ENCODE measurements at places on chromosomes 5 and 9.
A peak's percentile ranks its signal among the peaks of the same experiment; 100 is the strongest.

GRCh38 chr5:14200312-14200990 lies 57.3 kb downstream of the TRIO start:
- no peak for DNase-seq

GRCh38 chr5:176369934-176370711 lies 4.8 kb downstream of the ARL10 start:
- DNase-seq = no peak

DNA sequence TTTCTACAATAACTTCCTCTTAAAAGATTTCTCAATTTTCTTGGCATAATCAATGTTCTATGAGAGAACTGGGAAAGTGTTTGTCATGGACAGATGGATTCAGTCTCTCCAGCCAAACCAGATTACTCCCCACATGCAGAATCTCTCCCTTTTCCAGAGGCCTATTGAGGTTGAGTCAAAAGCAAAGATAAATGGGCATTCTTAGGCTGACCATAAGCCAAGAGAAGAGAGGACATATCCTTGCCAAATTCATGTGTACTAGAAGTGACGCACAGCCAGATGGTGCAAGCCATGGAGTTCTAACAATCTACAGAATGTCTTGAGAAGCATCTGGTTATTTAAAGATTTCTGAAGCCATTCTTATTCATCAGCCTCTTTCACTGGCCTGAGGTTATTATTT lies 2115.0 kb downstream of the MAT2B start:
- no peak for DNase-seq

DNA sequence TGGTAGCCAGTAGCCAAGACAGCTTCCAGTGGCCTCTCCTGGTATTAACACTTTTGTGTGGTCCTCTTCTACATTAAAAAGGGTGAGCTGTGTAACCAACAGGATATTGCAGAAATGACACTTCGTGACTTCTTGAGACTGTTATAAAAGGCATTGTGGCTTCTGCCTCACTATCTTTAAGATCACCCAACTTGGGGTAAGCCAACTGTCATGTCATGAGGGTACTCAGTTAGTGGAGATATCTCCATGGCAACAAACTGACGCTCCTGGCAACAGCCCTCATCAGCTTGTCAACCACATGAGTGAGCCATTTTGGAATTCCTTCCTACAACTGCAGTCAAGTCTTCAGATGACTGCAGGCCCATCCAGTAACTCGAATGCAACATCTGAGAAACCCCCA lies 121.7 kb downstream of the DEPDC1B start:
- no peak for DNase-seq

DNA sequence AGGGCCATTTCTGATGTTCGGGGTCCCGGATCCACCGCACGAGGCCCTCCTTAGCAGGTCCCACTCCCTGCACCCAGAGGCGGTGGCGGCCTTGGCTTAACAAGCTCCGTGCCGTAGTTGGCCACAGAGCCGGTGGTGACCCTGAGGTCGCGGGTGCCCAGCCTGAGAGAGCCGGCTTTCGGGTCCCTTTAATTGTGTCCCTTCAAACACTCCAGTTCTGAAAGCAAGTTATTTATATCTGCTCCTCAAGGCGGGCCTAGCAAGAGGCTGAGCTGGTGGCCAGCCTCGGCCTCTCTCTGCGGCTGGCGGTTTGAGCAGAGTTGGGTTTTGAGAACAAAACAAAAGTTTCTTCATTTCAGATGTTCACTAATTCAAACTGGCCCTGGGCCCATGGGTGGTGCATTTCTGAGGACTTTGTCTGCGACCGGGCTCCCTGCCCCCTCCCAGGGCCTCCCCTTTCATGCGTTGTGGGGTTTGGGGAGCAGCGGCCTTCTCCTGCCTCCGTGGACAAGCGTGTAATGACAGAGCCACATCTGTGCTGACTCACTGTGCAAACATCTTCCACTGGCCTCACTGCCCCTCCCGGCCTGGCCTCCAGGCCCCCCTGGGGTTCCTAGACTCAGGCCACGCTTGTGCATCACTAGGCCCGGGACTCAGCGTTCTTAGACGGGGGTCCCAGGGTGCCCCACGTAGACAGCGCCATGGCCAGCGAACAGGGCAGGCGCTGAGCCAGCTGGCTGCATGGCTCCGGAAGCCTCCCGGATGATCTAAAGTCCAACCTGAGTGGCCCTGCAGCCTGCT lies 49.4 kb upstream of the COL5A1 start:
- peak; percentile 94 for DNase-seq

DNA sequence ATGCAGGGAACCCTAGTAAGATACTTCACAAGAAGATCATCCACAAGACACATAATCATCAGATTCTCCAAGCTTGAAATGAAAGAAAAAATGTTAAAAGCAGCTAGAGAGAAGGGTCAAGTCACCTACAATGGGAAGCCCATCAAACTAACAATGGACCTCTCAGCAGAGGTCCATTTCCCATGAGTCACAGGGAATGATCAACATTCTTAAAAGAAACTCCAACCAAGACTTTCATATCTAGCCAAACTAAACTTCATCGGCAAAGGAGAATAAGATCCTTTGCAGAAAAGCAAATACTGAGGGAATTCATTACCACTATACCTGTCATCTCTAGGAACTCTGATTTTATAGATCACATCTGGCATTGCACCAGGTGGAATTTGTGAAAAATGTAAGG lies 52.9 kb upstream of the SPATA31E1 start:
- peak; percentile 28 for DNase-seq

GRCh38 chr5:168649306-168649705 lies 70.1 kb upstream of the PANK3 start:
- DNase-seq = no peak

DNA sequence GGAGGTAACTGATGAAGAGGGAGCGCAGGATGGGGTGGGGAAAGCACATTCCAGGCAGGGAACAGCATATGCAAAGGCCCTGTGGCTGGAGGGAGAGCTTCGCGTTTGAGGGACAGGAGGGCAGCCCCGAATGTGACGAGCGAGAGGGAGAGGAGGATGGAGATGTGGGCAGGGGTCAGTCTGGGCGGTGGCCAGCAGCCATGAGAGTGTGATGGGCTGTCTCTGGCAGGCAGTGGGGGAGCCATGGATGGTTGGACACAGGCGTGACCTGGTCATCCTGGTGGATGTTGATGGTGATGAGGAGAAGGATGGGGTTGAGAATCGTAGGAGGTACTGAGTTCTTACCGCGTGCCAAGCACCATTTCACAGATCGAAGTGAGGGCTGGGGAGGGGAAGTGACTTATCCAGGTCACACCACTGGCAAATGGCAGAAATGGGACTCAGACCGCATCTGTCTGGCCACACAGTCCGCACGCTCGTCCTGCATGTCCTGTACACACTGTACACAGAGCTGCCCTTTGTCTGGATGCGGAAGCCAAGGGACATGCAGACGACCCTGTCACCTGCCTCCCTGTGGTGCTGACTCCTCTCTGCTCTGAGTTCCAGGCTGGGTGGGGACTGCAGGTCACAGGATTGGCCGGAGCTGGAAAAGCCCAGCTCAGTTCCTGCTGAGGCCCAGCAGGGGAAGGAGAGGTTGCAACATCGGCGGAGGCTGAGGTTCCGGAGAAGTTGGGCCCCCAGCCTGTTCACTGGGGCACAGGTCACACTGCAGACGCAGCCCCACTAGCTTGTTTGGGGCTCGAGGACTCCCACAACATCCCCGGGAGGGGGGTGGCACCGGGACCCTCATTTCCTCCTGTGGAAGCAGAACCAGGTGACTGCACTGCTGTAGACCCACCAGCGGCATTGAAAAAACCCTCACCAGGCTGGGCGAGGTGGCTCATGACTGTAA lies 165.6 kb upstream of the IER5L start:
- DNase-seq = peak; percentile 82

GRCh38 chr5:179732918-179733771 lies 523 bp downstream of the MAML1 start:
- peak; percentile 43 for DNase-seq

GRCh38 chr5:58775701-58776262 lies 192.9 kb downstream of the RAB3C start:
- no peak for DNase-seq

DNA sequence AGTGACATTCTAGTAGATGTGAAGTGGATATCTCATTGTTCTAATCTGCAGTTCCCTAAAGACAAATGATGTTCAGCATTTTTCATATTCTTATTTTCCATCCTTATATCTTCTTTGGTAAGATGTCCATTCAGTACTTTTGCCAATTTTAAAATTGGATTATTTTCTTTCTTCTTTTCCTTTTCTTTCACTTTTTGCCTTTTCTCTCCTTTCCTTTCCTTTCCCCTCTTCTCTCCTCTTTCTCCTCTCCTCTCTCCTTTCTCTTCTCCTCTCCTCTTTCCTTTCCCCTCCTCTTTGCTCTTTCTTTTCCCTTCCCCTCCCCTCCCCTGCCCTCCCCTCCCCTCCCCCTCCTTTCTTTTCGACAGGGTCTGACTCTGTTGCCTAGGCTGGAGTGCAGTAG lies 10.1 kb downstream of the ZFYVE16 start:
- no peak for DNase-seq

GRCh38 chr5:124806373-124807077 lies 60.1 kb upstream of the ZNF608 start:
- peak; percentile 98 for DNase-seq

DNA sequence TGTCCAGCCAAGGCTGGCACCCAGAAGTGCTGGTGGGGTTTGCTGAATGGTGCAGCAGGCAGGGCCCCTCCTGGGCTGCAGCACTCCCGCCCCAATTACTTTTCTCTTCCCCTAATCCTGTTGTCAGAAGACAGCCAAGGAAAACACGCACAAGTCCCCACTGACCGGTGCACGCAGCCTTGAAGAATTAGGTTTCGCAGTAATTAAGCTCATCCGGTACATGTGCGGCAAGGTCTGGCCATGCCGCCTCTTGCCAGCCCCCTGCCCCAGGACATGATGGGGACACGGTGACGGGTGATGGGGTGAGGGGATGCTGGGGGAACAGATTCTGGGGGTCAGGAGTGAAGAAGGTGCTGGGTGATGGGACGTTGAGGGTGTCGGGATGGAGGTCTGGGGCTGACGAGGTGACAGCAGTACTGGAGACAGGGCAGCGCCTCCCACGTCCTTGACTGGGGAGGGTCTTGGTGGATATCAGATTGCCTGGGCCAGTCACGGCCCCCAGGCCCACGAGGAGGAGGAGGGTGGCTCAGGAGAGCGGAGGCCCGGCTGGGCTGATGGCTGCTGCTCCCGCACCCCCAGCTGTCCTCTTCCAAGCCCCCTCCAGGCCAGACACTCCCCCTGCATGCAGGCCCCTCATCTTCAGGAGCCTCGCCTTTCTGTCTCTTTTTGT lies 34.9 kb downstream of the BARX1 start:
- no peak for DNase-seq

DNA sequence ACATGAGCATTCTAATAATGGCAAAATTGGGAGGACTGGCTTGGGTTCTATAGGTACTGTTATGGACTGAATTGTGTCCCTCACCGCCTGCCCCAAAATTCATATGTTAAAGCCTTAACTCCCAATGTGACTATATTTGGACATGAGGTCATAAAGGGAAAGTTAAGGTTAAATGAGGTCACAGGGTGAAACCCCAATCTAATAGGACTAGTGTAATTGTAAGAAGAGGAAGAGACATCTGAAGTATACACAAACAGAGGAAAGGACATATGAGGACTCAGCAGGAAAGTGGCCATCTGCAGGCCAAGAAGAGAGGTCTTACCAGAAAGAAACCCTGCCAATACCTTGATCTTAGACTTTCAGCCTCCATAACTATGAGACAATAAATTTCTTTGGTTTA lies 23.1 kb downstream of the RNF180 start:
- no peak for DNase-seq

DNA sequence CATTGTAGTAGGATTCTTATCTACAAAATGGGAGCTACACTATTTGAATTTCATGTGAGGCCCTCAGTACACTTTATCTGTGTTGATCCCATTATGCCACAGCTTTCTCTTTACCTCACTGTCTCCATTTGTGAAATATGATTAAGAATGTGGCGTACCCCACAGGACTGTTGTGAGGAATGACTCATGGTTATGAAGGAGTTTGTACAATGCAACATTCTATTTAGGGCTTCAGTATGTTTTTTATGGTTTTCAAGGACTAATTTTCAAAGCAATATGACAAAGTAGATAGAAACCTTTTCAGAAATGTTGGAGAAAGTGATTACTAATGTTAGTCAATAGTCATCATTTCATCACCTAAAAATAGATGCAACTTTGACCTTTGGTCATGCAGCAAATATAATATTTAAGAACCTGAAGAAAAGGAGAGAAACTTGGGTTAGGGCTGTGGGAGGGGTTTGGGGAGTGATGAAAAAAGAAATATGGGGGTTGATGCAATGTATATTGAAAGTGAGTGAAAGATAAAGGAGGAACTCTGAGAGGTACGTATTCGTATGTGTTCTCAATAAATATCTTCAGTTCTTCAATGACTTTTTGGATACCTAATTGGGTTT lies 53.7 kb upstream of the PIP5K1B start:
- no peak for DNase-seq

- DNase-seq = no peak
Measured at GRCh38 chr5:18159331-18159730, 525.1 kb downstream of the TAF11L14 start.

DNA sequence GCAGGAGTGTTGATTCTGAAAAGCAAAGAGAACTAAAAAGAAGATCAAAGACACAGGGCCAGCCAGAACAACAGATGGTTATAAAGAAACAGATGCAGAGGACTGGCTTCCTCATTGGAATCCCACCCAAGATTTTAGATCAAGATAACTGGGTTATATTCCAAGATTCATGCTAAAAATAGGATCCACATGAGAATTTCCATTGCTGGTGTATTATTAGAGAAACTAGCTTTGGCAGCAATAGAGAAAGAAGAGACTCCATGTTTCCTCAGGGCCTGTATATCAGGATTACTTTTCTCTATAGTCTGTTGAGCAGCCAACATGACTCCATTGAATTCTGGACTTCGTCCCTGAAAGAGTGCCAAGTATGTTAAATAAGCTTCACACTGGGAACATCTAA lies 367.3 kb downstream of the TUSC1 start:
- no peak for DNase-seq

DNA sequence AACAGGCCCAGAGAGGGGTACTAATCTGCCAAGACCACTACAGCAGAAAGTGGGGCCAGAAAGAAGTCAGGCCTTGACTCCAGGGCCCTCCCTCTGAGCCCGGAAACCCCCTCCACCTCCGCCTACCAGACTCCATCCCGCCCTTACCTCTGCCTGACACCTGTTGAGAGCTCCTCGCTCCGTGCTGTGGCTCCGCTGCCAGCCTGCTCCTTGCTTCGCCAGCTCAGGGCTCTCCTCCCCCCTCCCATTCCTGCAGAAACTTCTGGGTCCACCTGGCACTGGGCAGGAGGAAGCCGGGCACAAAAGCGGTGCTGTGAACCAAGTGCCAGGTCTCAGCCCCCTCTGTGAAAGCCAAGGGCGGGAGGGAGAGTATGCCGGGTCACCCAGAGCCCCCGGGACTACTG lies 6.4 kb upstream of the ST6GALNAC6 start:
- no peak for DNase-seq

DNA sequence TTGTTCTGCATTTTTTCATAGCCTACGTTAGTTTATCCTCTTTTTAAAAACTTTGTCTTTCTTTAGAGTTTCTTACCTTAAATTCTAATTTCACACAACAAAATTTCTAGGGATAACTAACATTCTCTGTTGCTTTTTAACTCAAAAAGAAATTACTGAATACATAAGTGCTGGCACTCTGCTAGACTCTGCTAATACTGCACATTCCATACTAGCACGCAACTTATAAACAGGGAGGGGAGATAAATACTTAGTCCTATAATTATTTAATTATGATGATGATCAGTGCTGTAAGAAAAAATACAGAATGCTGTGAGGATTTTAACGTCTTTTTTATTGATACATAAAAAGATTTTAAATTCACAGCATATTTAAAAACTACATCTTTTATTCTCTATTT lies 25.1 kb downstream of the RNF145 start:
- peak; percentile 72 for DNase-seq

GRCh38 chr5:575636-576035 lies 36.5 kb upstream of the CEP72 start:
- DNase-seq = no peak
